ENCODE measurements at places on chromosomes 7 and 10.

GRCh38 chr7:27160145-27160545 lies 3.7 kb upstream of the HOXA7 start:
- no peak for DNase-seq

DNA sequence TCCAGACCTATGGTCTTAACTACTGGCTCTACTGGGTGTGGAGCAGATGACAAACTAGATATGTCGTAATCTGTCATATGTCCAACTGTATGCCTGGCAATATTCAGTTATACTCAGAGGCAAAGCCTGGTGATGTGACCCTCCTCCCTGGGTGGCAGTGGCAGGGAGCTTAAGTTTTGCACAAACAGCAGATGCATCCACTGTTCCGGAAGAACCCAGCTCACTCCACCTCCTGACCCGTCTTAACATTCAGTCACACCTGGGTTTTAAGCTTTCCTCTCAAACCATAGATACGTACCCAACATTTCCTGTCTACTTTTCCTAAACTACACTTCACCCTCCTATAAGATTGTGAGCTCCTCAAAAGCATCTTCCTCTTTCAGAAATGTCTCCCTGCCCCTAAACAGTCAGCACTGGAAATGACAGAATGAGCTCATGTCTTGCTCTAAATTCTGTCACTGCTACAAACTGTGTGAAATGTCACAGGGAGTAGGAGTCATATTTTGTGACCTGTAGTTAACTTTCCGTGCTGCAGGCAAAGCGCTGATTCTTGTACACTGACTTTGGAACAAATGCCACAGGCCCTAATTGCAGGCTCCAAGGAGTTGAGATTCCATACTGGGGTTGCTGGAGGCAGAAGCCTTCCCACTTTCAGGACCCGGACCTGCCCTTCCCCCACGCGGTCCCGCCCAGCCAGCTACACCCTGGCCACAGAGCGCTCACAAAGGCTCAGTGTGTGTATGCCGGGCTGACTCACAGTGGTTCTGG lies 23.9 kb downstream of the SCD start:
- no peak for DNase-seq

DNA sequence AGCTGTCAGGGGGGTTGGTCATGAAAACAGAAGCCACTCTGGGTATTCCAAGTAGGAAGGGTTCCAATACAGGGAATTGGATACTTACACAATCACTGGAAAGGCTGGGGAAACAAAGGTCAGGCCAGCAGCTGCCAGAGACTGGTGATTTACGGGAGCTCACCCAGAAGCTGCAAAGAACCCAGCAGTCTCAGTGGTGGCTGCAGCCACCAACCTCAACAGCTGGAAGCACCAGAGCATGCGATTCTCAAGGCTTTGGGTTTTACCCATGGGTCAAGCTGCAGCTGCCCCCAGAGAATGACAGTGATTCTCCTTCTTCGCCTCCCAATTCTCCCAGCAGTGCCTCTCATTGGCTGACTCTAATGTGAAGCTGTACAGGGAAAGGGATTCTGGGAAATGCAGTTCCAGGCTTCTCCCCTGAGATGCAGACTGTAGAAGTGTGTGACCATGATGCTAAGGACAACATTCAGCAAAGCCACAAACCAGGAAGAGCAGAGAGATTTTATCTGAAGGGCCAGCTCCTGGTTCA lies 107.2 kb upstream of the TCF7L2 start:
- peak; percentile 4 for DNase-seq

- no peak for DNase-seq
These were observed 6.0 kb upstream of the TMED4 start for GRCh38 chr7:44587843-44588711.

- DNase-seq = no peak
These were observed 156.8 kb upstream of the MAGI2 start for GRCh38 chr7:79610313-79610712.

GRCh38 chr10:6148908-6149307 lies 53.8 kb upstream of the PFKFB3 start:
- no peak for DNase-seq

DNA sequence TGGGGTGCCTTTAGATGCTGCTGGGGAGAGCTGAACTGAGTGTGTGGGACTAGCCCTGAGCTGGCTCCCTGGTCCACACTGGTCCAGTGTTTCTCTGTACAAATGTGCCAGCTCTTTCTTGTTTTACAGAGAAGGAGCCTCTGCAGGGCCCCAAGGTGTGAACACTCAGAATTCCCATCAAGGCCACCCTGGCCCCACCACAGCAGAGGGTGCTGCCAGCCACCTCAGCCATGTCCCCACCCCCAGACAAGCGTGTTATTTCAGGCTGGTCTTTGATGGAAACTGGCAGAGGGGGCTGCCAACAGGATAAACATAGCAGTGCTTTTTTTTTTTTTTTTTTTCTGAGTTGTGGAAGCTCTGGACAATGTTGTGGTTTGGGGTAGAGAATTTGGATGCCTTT lies 68.5 kb upstream of the LRRC18 start:
- no peak for DNase-seq

DNA sequence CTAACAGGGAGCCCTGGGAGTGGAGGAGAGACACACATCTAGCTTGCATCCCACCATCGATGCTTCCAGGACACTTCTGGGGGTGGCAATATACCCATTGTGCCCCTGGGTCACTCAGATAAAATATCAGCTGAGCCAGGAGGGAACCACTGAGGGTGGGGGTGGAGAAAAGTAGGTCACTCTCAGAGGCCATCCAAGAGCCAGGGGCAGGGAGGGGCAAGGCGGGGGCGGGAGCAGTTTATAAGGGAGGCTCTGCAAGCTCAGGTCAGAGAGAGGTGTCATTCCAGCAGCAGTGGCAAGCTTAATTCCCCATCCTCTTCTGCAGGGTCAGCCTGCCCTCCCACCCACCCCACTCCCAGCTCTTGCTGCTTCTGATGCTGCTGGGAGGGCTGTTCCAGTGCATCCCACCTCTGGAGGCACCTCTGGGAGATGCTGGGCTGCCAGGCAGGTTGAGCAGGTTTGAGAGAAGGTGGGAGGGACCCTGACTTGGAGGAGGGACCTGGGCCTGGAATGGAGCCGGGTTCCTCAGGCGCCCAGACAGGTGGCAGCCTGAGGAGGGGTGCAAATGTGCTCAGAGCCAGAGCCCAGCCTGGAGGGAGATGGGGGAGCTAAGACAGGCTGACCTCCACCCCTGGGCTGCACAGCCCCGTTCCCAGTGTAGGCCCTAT lies 20.1 kb upstream of the TLX1 start:
- DNase-seq = no peak

- DNase-seq = no peak
These were observed 191.1 kb downstream of the ZMYND11 start for GRCh38 chr10:326350-326749.

- no peak for DNase-seq
These were observed 57.2 kb downstream of the PAX2 start for GRCh38 chr10:100802607-100803006.

All from kidney epithelial cell (primary cell).